ENCODE measurements at places on chromosomes 5 and 9. TPM values are rescaled to one million over a fixed set of nuclear protein-coding genes. Genes with fewer than 3 reads are reported as not detected.
A peak's percentile ranks its signal among the peaks of the same experiment; 100 is the strongest.

Gene LIFR
- 62.4 TPM for total RNA-seq

Gene ANKRD31
- 1.4 TPM for total RNA-seq

Gene IFNK
- not detected for total RNA-seq

Gene TEK
- 5.9 TPM for total RNA-seq

Gene SV2C
- total RNA-seq, result 0.18 TPM

Gene SLC4A9
- 2.5 TPM for total RNA-seq

DNA sequence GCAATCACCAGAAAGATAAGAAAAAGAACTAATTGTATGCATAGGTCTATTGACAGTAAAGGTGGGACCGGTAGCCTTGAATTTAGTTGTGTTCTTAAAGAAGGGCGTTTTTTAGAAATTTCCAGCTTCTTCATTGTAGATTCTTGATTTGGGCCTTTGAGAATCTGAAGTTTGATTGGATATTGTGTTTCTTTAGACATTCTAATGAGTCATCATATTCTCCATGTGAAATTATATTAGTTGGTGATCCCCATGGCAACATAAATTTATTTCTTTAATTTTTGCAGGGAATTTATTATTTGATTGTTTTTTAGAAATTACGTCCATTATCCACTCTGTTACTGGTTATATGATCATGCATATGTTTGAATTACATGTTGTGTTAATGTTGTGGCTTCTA, 63.6 kb downstream of the MAN2A1 start:
- H3K4me1 ChIP-seq, result no peaks in the 10 kb centered on the region
- H3K27ac ChIP-seq, result no peak overlapping the region
- peaks cover 27% of the 10 kb centered on the region for H3K36me3 ChIP-seq

GRCh38 chr9:124248066-124248465, 9.7 kb upstream of the NEK6 start:
- peaks cover 11% of the 10 kb centered on the region for H3K4me1 ChIP-seq
- H3K4me3 ChIP-seq, result no peak overlapping the region
- no peak overlapping the region for H3K27ac ChIP-seq
- no peak for DNase-seq
- no peaks in the 10 kb centered on the region for H3K36me3 ChIP-seq

GRCh38 chr9:29176786-29177185, 1603.5 kb upstream of the C9orf72 start:
- no peaks in the 10 kb centered on the region for H3K27me3 ChIP-seq
- peaks cover 4% of the 10 kb centered on the region for H3K4me1 ChIP-seq
- no peak for DNase-seq
- H3K4me3 ChIP-seq, result no peak overlapping the region
- no peak overlapping the region for H3K27ac ChIP-seq

DNA sequence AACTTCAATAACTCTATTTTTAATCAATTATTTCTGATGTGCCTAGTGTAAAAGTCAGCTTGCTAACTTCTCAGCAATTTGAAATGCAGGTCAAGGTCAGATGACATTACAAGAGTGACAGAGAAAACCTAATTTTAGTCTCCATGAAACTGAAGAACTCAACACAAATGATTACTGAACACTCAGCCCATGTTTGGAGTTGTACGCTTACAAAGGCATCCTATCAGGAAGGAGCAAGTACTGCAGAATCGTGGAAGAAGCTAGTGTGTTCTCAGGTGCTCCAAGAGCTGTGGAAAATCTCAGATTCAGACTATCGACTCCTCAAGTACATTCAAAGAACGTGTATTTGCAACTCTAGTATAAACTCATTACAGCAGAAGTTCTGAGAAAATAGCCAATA, 526.7 kb downstream of the PDE4D start:
- no peaks in the 10 kb centered on the region for H3K36me3 ChIP-seq
- H3K27ac ChIP-seq, result no peak overlapping the region
- no peak for DNase-seq

GRCh38 chr5:16082053-16082452, 97.5 kb downstream of the MARCHF11 start:
- no peak overlapping the region for H3K4me3 ChIP-seq
- no peak for DNase-seq
- no peaks in the 10 kb centered on the region for H3K4me1 ChIP-seq
- peaks cover 7% of the 10 kb centered on the region for H3K27me3 ChIP-seq

- no peaks in the 10 kb centered on the region for H3K36me3 ChIP-seq
- DNase-seq, result no peak
- no peaks in the 10 kb centered on the region for H3K4me1 ChIP-seq
- no peaks in the 10 kb centered on the region for H3K27me3 ChIP-seq
- H3K4me3 ChIP-seq, result no peak overlapping the region
These were observed 180.2 kb downstream of the ADCY2 start for GRCh38 chr5:7576023-7576715.

- H3K4me3 ChIP-seq, result no peak overlapping the region
- H3K27ac ChIP-seq, result no peak overlapping the region
- no peaks in the 10 kb centered on the region for H3K4me1 ChIP-seq
- DNase-seq, result no peak
- H3K36me3 ChIP-seq, result no peaks in the 10 kb centered on the region
- peaks cover 3% of the 10 kb centered on the region for H3K27me3 ChIP-seq
These were observed 21.8 kb downstream of the MCTP1 start for GRCh38 chr5:95262933-95263660.

- no peaks in the 10 kb centered on the region for H3K4me1 ChIP-seq
- H3K36me3 ChIP-seq, result no peaks in the 10 kb centered on the region
- DNase-seq, result no peak
- peaks cover 4% of the 10 kb centered on the region for H3K27me3 ChIP-seq
These were observed 29.8 kb upstream of the GZMA start for GRCh38 chr5:55072666-55073065.

DNA sequence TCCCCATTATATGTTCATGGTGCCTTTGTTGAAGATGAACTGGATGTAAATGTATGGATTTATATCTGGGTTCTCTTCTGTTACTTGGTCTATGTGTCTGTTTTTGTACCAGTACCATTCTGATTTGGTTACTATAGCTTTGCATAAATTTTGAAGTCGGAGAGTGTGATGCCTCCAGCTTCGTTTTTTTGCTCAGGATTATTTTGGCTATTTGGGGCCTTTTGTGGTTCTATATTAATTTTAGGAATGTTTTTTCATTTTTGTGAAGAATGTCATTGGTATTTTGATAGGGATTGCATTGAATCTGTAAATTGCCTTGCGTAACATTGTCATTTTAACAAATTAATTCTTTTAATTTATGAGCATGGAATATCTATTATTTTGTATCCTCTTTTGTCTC, 36.6 kb upstream of the ZNF366 start:
- H3K4me3 ChIP-seq, result no peak overlapping the region
- H3K27me3 ChIP-seq, result no peaks in the 10 kb centered on the region
- DNase-seq, result no peak
- H3K27ac ChIP-seq, result no peak overlapping the region

DNA sequence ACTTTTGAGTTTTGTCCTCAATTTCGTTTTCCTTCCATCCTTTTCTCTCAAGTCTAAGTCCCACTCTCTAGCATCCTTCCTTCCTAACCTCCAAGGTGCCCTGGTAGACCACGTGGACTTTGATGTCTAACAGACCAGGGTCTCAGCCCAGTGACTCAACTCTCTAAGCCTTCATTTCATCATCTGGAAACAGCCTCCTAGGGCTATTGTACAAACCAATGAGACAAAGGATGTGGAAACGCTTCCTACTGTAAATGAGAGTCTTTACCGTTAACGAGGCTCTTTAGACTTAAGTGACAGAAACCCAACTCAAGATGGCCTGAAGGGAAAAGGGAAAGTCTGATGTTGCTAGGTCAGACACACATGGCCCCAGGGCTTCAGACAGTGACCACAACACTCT, 49.2 kb upstream of the CPLX2 start:
- H3K4me3 ChIP-seq, result no peak overlapping the region
- H3K36me3 ChIP-seq, result no peaks in the 10 kb centered on the region
- H3K27me3 ChIP-seq, result peaks cover 46% of the 10 kb centered on the region

GRCh38 chr5:142722146-142722545, 36.3 kb upstream of the FGF1 start:
- no peaks in the 10 kb centered on the region for H3K27me3 ChIP-seq
- H3K27ac ChIP-seq, result no peak overlapping the region
- peaks cover 20% of the 10 kb centered on the region for H3K4me1 ChIP-seq
- no peak for DNase-seq
- H3K4me3 ChIP-seq, result no peak overlapping the region

- no peak for DNase-seq
- H3K36me3 ChIP-seq, result peaks cover 17% of the 10 kb centered on the region
- peak overlapping the region; percentile 18 for H3K27ac ChIP-seq
- peaks cover 22% of the 10 kb centered on the region for H3K4me1 ChIP-seq
- no peak overlapping the region for H3K4me3 ChIP-seq
- no peaks in the 10 kb centered on the region for H3K27me3 ChIP-seq
These were observed 109.1 kb downstream of the CDH10 start for GRCh38 chr5:24535646-24536045.

Measured in mesothelial cell of epicardium (in vitro differentiated cells).